ENCODE measurements at places on chromosomes 16 and 17.

- DNase-seq: no peak
Measured at GRCh38 chr16:31331141-31331764, 23.7 kb upstream of the ITGAX start.

- peak; percentile 77 for DNase-seq
Measured at GRCh38 chr16:89873972-89874689, 739 bp downstream of the TCF25 start.

- no peak for DNase-seq
Measured at GRCh38 chr16:66603537-66604375, 748 bp upstream of the CMTM3 start.

DNA sequence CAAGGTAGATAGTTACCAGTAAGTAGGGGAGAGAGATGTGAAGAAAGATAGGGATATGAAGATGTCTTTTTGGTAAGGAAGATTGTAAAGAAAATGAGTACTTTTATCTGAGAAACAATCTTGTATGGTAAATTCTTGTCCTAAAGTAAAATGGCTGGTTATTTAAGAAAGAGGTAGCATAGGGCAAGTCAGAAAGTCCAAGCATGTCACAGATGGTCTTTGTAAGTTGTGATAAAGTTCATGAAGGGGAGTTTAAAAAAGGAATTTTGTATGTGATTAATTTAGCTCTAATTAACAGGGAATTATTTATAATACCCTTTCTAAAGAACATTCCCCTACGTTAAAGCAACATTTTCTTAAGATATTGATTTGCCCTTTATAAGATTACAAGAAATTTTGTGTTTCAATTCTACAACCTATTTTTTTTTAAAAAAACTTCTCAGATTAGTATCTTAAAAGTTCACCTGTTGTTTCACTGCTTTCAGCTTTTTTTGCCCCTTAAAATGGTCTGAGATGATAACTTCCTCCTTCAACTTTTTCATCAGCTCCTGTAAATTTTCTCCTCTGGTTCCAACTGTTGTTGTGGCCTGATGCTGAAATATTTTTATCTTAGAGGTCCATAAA is 16.2 kb upstream of the CPHXL start:
- DNase-seq: no peak

DNA sequence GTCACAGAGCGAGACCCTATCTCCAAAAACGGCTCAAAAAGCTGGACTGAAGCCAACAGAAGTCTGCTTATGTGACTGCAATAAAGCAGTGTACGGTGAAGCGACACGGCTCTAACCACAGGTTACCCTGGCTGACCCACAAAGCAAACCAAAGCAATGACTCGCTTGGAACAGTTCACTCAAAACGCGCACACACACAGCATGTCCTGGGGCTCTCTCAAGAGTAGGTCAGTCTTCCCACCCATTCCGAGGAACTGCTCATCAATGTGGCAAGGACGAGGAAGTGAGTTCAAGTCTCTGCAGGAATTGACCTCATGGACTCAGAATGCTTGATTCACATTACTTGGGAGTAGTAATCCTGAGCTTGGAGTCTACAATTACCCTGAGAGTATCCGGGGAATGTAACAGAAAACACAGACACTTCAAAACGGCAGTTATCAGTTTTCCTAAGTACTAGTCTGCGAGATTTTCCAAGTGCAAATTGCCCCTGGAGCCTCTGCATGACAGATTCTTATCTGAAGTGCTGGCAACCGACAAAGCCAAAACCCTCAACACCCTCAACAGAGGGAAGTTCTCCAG is 25.4 kb downstream of the PELP1 start:
- no peak for DNase-seq

- DNase-seq: no peak
Measured at GRCh38 chr16:88058817-88059216, 107.6 kb downstream of the BANP start.

DNA sequence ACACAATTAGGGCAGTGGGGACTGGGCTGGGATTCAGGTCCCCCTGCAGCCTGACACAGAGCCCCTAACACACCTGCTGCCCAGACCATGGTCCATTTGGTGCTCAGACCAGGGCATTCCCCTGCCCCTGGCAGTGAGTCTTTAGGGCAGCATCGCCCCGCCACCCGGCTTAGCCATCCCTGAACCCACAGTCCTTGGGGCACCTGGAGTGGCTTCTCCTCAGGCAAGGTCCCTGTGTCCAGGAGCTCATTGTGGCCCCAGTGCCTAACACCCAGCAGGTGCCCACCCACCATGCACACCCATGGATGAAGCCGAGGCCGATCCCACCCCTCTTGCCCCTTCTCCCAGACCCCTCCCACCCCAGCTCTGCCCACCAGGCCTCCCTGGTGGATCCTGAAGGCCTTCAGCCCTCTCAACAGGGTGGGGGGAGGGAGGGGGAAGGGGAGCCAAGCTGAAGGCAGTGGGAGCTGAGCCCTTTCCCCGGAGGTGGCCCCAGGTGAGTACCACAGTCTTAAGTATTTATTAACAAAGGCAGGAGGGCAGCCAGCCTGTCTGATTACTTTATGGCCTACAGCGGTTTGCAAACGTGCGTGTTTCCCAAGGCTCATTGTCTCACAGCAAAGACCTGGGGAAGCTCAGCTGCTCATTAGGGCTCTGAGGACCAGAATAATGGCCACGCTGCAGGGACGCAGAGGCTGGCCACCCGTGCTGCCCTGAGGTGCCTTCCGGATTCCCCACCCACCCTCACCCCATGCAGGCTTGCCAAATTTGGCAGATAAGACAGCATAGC is 38.5 kb downstream of the RBFOX3 start:
- DNase-seq: no peak

- DNase-seq: no peak
Measured at GRCh38 chr17:22090263-22090935, 398.1 kb downstream of the KCNJ18 start.

GRCh38 chr16:11649276-11649675 is 19.0 kb upstream of the SNN start:
- DNase-seq: no peak

DNA sequence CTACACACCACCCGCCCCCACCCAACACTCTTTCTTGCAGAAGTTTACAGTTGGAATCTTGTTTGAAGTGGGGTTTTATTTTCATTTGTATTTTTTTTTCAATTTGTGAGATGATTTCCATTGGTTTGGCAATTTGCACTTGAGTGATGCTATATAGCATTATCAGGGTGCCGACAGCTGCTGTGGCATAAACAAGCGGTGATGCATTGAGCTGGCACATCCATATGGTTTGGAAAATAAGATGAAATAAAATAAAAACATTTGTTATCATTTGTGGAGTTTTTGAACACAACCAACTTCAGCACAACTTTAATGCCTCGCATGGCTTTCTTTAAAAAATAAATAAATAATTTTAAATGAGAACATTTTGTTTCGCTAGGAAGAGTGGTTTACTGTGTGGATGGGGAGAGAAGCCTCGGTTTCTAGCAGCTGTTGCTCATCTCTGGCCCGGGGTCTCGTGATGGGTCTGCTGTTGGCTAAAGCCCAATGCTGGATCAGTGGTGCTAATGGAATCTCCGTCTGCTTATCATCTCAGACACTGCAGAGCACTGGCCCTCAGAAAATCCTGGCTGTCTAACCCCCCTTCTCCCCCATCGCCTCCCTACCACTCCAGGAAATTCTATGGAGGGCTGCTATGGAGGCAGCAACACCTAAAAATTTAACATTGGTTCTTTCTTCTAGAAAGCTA is 192.3 kb upstream of the MAF start:
- DNase-seq: no peak

DNA sequence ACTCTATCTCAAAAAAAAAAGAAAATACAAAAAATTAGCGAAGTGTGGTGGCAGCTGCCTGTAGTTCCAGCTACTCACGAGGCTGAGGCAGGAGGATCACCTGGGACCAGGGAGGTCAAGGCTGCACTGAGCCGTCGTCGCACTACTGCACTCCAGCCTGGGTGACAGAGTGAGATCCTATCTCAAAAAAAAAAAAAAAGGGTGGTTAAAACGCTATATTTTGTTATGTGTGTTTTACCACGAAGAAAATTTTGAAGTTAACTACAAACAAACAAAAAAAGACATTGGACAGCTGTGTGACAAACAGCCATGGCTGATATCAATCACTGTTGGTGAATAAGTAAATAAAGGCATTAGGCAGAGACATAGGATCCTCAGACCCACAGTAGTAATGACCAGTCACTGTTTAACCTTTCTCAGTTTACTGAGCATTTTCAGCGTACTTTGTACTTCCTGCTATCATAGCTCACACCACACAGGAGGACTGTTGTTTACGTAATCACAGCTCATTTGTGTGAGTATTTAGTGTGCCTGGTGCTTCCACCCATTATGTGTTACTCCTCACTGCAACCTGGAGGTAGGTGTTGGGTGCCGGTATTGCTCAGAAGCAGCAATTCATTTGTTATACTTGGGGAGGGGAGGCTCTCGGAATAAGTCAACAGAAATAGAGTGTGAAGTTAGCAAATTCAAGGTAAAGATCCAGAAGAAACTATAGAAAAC is 55.4 kb downstream of the COPRS start:
- DNase-seq: no peak

DNA sequence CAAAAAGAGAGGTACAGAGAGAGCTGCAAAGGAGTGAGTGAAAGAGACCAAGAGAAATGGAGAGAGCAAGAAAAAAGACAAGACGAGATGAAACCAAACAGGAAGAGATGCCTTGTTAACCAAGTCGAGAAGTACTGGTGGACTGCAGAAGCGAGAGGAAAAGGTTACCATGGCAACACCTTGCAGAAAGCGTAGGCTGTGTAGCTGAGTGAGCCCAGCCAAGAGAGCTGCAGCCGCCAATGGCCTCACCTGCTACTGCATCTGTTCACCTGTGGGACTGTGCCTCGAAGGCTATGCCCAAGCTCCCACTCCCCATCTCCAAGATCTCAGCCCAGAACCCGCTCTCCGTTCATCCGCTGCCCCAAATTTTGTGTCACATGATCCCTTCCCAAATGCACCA is 161.3 kb downstream of the SLC39A11 start:
- DNase-seq: no peak

DNA sequence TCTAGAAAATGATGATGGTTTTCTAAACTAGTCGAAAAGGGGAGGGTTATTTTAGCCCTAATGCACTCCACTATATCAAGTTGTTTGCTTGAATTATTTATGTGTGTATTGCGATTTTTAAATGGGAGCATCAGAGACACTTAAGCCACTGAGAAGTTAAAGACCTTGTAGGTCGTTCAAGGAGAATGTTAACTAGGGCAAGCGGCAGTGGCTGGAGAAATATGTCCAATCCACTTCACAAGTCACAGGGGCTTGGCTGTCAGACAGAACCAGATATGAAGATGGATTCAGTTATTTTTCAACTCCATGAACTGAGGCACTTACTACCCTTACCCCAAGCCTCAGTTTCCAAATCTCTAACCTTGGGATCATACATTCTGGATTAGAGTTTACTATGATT is 702.0 kb downstream of the CDH11 start:
- DNase-seq: no peak

DNA sequence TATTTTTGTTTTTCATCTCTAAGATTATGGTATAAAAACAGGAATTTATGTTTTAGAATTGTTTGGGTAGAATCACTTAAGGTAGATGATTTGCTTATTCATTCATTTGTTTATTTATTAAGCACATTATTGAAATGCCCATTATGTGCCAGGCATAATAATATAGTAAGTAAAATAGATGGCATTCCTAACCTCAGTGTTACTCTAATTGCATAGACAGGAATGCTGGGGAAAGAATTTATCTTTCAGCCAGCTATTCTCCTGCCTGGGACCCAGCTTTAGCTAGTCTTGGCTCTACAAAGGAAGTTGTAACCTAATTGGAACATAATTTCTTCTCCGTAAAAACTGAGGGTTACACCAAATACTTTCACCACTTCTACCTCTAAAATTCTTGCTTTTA is 44.6 kb downstream of the NFAT5 start:
- no peak for DNase-seq

GRCh38 chr17:39400547-39401411 is 647 bp downstream of the FBXL20 start:
- DNase-seq: no peak
